ENCODE measurements at places on chromosomes 3 and 15. TPM values are rescaled to one million over a fixed set of nuclear protein-coding genes. Genes with fewer than 3 reads are reported as not detected.

Gene P2RY12
- total RNA-seq, result not detected

DNA sequence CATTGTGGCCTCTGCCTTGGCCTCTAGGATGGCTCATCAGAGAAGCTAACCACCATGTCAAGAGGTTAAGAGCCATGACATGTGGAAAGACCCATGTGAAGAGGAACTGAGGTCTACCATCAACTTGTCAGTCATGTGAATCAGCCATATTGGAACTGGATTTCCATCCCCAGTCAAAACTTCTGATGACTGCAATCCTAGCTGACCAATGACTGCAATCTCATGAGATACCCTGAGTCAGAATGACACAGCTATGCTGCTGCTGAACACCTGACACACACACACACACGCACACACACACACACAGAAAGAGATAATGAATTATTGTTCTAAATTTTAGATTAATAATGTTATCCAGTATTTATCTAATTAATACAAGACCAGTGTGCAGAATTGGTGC lies 337.5 kb upstream of the LMCD1 start:
- no peaks in the 10 kb centered on the region for H3K36me3 ChIP-seq
- DNase-seq, result no peak
- H3K4me3 ChIP-seq, result no peak overlapping the region
- H3K27me3 ChIP-seq, result no peaks in the 10 kb centered on the region
- no peaks in the 10 kb centered on the region for H3K4me1 ChIP-seq
- H3K27ac ChIP-seq, result no peak overlapping the region

DNA sequence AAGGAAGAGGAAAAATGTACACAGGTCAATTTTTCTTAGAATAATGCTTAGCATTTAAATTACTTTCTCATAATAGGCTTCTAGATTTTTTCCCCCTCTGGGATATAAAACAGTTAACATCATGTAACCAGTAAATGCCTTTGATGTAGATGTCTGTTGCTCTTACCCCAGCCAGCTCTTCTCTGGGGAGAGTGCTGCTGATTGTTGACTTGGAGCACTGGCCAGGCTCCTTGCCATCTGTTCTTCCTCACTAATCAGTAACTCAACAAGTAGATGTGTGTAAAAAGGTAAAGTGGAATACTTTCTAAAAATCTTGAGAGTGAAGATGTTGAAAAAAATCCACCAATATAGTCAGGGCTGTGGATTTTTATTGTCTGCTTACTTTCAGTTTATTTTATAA lies 42.2 kb downstream of the RIOX2 start:
- no peak overlapping the region for H3K27ac ChIP-seq
- H3K4me1 ChIP-seq, result no peaks in the 10 kb centered on the region
- no peak overlapping the region for H3K4me3 ChIP-seq
- DNase-seq, result no peak

DNA sequence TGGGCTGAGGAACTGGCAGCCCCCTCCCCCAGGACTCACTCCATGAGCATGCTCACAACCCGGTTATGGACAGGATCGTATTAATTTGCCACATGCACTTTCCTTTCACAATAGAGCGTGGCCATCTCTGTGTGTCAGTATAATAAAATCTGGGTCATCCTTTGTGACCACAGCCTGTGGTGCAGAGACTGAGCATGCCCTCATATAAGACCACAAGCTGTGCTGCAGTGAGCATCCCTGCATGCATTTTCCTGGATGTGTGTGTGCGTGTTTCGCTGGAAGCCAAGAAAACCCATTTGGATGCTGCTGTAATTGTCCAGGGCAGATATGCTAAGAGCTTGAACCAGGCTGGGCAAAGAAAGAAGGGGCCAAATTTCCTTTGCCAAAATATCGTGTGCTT lies 39.7 kb downstream of the CYP11A1 start:
- no peaks in the 10 kb centered on the region for H3K4me1 ChIP-seq
- no peak overlapping the region for H3K4me3 ChIP-seq
- H3K27ac ChIP-seq, result no peak overlapping the region

DNA sequence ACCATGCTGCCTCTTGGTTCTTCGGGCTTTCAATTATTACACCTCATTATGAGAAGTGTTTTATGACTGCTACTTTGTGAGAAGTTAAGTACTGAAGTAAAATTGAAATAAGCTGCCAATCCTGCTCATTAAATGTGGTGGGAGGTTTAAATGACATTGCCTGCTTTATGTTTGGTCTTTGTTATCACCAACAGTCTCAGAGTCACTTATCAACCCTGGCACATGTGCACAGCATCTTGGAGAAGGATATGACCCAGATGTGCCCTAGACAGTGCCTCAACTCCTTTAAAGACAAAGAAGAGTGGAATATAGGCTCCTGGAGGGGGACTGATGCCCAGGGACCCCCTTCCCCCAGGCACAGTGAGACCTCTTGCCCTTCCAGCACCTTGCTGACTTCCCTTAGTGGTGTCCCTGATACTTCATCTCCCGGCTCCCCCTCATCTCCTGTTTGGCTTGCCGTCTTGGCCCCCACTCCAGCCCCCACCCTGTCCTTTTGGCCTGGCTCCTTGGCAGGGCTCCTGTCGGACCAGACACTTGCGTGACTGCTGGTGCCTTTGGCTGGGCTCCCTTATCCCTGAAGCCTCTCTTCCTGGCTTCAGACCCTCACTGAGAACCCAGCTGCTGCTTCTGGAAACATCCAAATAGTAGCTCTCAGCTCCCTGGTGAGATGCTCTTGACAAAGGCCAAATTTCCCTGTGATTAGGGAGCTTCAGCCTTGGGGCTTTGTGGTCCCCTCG lies 39.8 kb downstream of the ARHGAP31 start:
- H3K4me3 ChIP-seq, result no peak overlapping the region
- no peaks in the 10 kb centered on the region for H3K36me3 ChIP-seq
- H3K27ac ChIP-seq, result no peak overlapping the region
- no peak for DNase-seq
- no peaks in the 10 kb centered on the region for H3K27me3 ChIP-seq

DNA sequence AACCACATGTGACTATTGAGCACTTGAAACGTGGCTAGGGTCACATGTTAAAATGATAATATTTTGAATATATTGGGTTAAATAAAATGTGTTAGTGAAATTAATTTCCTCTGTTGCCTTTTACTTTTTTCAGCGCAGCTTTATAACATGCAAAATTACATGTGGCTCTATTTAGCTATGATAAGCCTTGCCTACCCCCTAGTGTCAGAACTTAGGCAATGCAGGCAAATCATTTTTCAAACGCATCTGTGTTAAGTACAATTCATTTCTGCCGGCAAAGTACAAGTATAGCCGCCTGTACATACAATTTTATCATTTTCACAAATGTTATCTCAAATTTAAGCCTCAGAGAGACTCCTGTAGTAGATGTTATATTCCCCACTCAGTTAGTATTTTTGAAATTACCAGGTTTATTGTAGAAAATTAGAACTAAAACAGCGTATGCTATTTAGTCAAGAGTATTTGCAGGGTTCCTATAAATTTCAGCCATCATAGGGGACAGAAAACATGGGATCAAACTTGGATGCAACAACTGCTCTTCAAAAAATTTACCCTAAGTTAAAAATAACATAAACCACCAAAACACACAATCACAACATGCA lies 56.1 kb downstream of the TAFA4 start:
- no peaks in the 10 kb centered on the region for H3K36me3 ChIP-seq
- peak; percentile 67 for DNase-seq
- H3K27me3 ChIP-seq, result no peaks in the 10 kb centered on the region
- H3K27ac ChIP-seq, result no peak overlapping the region
- H3K4me1 ChIP-seq, result no peaks in the 10 kb centered on the region

- H3K27ac ChIP-seq, result no peak overlapping the region
- H3K36me3 ChIP-seq, result no peaks in the 10 kb centered on the region
- H3K4me3 ChIP-seq, result no peak overlapping the region
- no peak for DNase-seq
- no peaks in the 10 kb centered on the region for H3K27me3 ChIP-seq
Observed at GRCh38 chr3:130915567-130916292, 21.8 kb downstream of the ATP2C1 start.

- no peaks in the 10 kb centered on the region for H3K27me3 ChIP-seq
- H3K4me3 ChIP-seq, result no peak overlapping the region
- H3K27ac ChIP-seq, result peak overlapping the region; percentile 80
Observed at GRCh38 chr15:38164507-38164906, 88.1 kb upstream of the SPRED1 start.

DNA sequence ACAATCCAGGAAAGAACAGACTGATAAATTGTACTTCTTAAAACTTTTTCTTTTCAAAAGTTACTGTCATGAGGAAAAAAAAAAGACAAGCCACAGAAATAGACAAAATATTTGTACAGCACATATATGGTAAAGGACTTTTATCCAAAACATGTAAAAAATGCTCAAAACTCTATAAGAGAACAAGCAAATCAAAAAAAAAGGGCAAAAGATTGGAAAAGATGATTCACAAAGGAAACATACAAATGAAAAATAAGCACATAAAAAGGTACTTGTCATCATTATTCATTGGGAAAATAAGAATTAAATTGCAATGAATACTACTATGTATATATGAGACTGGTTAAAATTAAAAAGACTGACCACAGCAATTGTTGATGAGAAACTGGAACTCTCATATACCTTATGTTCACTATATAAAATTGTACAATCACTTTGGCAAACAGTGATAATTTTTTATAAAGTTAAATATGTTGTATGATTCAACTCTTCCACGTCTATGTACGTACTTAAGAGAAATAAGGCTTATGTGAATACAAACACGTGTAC lies 39.7 kb downstream of the DIPK2A start:
- no peaks in the 10 kb centered on the region for H3K36me3 ChIP-seq
- no peak for DNase-seq
- no peaks in the 10 kb centered on the region for H3K27me3 ChIP-seq
- H3K4me1 ChIP-seq, result no peaks in the 10 kb centered on the region

DNA sequence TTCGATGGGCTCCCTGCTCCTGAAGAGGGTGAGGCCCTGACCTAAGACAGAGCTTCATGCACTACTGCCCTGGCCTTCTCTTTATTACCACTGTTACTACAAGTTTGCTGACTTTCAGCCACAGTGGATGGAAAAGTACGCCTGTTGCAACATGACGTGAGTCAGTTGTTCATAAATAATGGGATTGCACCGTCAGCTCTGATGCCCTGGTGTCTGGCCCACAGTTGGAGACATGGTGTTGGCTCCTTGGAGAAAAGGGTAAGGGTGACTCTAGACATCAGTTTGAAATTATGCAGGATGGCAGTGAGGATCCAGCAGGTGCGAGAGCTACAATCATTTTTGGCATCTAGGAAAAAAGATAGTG lies 5.5 kb downstream of the PAQR5 start:
- H3K36me3 ChIP-seq, result no peaks in the 10 kb centered on the region
- no peak for DNase-seq
- H3K27me3 ChIP-seq, result peaks cover 27% of the 10 kb centered on the region
- no peak overlapping the region for H3K27ac ChIP-seq
- H3K4me1 ChIP-seq, result peaks cover 11% of the 10 kb centered on the region

- peaks cover 74% of the 10 kb centered on the region for H3K27me3 ChIP-seq
- peak; percentile 73 for DNase-seq
- peak within 1 kb of the TSS; percentile 69 for H3K4me3 ChIP-seq
- H3K36me3 ChIP-seq, result no peaks in the 10 kb centered on the region
Observed at GRCh38 chr15:25863111-25863967, at the start of gene ATP10A. Gene ATP10A (minus strand): TSS chr15:25863327. CDS start chr15:25863096, 231 bp downstream.

GRCh38 chr15:39593071-39593655 lies 12.3 kb downstream of the THBS1 start:
- DNase-seq, result no peak
- H3K36me3 ChIP-seq, result no peaks in the 10 kb centered on the region
- H3K27me3 ChIP-seq, result no peaks in the 10 kb centered on the region
- H3K27ac ChIP-seq, result no peak overlapping the region
- peaks cover 3% of the 10 kb centered on the region for H3K4me1 ChIP-seq
- no peak overlapping the region for H3K4me3 ChIP-seq

- H3K36me3 ChIP-seq, result no peaks in the 10 kb centered on the region
- no peaks in the 10 kb centered on the region for H3K27me3 ChIP-seq
Observed at GRCh38 chr15:101528917-101529299, 39.4 kb upstream of the PCSK6 start.

GRCh38 chr3:129695230-129695629 lies 88.8 kb upstream of the PLXND1 start:
- no peak overlapping the region for H3K27ac ChIP-seq
- no peaks in the 10 kb centered on the region for H3K36me3 ChIP-seq
- no peaks in the 10 kb centered on the region for H3K27me3 ChIP-seq
- peaks cover 31% of the 10 kb centered on the region for H3K4me1 ChIP-seq
- H3K4me3 ChIP-seq, result no peak overlapping the region
